NCI-H510A treated with DMSO at 0.1 percent for 48 hours (cell line): ENCODE measurements at places on chromosomes 4 and X.

DNA sequence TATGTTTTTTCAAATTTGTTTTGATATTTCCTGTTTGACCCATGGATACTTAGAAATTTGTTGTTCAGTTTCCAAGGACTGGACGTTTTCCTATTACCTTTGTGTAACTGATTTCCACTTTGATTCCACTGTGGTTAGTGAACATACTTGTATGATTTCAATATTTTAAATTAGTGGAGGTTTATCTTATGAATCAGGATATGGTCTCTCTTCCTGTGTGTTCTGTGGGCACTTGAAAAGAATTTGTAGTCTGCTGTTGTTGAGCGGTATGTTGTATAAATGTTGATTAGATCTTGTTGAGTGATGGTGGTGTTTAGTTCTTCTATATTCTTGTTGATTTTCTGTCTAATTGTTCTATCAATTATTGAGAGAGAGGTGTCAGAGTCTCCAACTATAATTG lies 21.2 kb upstream of the LAMTOR3 start:
- no peak for DNase-seq

DNA sequence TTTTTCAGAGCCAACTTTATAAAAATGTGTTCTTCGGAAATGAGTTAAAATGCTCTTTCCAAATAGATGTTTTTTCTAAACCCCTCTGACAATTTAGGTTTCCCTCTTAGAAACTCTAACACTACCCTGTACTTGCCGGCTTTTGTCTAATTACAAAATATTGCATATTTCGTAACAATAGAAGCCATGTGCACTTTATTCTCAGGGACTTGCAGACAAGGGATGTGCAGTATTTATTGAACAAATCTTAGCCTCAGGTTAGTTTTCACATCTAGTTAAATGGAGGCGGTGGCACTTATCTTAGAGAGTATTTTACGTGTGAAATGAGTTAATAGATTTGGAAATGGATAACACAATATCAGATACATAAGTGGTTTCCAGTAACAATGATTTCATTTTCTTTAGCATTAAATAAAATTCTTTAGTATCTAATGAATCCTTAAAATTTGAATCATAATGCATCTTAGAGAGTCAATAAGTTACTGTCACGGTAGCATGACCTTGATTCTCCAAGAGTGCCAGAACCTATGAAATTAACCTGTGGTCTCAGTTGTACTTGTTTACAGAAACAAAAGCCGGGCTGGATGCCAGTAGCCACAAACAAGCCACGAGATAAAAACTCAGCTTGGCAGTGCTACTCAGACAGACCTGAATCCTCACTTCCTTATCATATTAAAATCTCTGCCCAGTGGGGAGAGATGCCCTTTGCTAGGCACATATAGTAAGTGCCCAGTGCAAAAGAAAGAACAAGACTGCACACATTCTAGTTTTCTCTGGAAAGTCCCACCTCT lies 772 bp upstream of the PABPC4L start:
- DNase-seq, result no peak

DNA sequence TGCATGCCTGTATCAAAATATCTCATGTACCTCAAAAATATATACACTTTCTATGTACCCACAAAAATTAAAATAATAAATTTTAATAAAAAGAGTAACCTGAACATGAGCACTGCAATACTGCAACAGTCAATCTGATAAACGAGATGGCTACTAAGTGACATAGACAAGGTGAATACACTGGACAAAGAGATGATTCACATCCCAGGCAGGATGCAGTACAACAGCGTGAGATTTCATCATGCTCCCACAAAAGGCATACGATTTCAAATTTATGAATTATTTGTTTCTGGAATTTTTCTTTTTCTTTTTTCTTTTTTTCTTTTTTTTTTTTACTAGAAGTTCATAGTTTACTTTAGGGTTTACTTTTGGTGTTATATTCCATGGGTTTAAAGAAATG lies 12.2 kb upstream of the FGF16 start:
- DNase-seq, result no peak

- no peak for DNase-seq
Observed at GRCh38 chr4:24809815-24810405, 14.5 kb downstream of the SOD3 start.

GRCh38 chrX:119072744-119073143 lies at the start of gene CT47C1:
Gene CT47C1, plus strand, starts transcription at chrX:119072993. Its CDS starts 233 bp downstream, at chrX:119073226.
- DNase-seq, result no peak

DNA sequence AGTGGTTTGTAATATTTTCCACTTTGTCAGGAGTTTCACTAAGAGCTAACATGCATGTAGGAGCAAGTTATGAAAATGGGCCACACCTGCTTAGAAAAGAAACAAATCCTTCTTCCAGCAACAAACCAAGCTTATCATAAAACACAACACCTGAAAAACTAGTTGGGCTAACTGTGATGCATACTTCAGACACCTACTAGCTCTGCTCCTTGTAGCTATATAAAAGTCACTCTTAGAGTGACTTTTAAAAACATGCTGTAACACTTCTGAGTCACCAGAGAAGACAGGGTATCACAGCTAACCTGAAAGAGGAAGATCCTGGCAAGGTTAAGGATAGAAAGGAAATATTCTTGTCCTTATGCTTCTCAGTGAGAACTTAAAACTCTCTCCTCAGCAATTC lies 3.6 kb upstream of the SLAIN2 start:
- no peak for DNase-seq

- DNase-seq, result no peak
Observed at GRCh38 chrX:129622757-129623301, 31.9 kb downstream of the APLN start.

GRCh38 chrX:100296183-100296753 lies 113.8 kb downstream of the PCDH19 start:
- no peak for DNase-seq

DNA sequence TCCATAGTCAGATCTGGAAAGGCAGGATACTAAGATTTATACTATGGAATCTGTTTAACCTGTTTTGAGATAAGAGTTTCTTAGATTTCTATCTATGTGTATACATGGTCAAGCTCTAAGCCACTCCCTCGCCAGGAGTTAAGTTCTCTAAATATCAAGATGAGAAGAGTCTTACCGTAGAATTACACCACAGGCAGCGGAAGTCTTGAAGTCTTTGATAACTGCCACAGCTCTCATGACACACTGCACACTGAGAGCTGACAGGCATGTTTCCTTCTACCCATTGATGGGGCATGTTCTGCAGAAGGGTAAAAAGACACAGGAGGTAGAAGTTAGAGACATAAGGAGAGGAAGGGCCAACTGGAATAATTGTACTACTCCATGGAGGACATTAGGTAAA lies 67.7 kb downstream of the DGKK start:
- DNase-seq, result no peak

DNA sequence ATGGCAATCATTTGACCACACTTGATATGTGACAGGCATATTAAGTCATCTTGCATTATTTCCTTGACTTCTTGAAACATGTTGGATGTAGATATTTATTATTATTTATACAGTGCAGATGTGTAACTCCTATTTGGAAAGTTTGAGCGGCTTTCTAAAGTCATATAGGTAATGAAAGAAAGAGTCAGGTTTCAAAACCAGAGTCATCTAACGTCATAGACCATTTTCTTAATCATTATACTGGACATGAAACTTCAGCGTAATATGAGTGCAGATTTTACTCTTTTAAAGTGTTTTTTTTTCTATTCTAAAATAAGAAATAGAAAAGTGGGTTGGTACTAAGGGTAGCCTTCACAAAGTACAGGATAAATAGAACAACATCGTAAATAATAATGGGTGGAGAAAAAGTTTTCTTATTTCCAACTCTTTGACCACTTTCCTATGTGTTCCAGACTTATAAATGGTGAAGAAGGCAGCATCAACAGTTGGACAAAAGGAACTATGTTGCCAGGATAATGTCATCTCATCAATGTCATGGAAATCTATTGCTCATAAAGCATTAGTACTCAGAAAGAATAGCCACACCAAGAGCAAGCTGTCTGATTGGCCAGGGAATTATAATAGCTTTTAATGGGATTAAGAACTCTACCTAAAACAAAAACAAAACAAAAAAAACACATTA lies 108.0 kb upstream of the PCDH18 start:
- no peak for DNase-seq

- no peak for DNase-seq
Observed at GRCh38 chr4:23728393-23728792, 161.5 kb downstream of the PPARGC1A start.

GRCh38 chrX:145856181-145856580 lies 38.6 kb downstream of the SLITRK2 start:
- DNase-seq, result no peak

DNA sequence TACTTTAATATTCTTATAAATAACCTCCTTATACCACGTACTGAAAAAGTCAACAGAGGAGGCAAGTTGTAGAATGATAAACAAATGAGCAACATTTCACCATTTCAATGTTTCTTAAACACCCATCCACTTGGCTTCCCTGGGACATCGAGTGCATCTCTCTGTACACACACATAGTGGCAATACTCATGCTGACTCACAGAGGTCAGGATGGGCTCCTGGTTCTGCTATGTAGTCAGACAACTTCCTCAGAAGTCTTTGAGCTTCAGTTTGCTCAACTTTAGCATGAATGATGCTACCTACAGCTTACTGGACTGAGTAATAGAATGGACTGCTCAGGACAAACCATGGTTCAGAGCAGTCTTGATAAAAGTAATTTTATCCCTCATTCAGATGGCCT lies 56.9 kb downstream of the MAD2L1 start:
- DNase-seq, result no peak

DNA sequence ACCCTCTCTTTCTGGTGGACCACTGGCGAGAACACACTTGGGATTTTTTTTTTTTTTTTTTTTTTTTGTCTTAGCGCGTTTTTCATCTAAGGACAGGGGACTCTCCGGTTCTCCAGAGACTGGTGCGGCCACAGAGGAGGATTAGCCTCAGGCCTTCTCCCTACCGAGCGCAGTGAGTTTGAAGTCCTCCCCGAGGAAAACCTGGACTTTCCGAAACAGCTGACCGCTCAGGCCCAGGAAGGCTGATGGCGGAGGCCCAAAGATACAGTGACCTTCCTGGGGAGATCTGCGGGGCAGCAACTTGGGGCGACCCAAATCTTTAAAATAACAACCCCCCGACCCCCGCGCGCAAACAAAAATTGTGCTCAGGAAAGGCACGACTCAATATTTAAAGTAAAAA lies 9.2 kb downstream of the NKX3-2 start:
- no peak for DNase-seq

DNA sequence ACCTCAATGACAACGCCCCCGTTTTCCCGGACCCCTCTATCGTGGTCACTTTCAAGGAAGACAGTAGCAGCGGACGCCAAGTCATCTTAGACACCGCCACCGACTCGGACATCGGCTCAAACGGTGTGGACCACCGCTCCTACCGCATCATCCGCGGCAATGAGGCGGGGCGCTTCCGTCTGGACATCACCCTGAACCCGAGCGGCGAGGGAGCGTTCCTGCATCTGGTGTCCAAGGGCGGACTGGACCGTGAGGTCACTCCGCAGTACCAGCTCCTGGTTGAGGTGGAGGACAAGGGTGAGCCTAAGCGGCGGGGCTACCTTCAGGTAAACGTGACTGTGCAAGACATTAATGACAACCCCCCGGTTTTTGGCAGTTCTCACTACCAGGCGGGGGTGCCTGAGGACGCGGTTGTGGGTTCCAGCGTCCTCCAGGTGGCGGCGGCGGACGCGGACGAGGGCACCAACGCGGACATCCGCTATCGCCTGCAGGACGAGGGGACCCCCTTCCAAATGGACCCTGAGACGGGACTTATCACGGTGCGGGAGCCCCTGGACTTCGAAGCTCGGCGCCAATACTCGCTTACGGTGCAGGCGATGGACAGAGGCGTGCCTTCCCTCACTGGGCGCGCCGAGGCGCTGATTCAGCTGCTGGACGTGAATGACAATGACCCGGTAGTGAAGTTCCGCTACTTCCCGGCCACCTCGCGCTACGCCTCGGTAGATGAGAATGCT lies 2.2 kb downstream of the FAT4 start:
- DNase-seq, result peak; percentile 40

GRCh38 chr4:73573794-73574528 lies 46.3 kb downstream of the RASSF6 start:
- DNase-seq, result peak; percentile 98

GRCh38 chr4:26764231-26764630 lies 96.4 kb upstream of the STIM2 start:
- DNase-seq, result no peak

DNA sequence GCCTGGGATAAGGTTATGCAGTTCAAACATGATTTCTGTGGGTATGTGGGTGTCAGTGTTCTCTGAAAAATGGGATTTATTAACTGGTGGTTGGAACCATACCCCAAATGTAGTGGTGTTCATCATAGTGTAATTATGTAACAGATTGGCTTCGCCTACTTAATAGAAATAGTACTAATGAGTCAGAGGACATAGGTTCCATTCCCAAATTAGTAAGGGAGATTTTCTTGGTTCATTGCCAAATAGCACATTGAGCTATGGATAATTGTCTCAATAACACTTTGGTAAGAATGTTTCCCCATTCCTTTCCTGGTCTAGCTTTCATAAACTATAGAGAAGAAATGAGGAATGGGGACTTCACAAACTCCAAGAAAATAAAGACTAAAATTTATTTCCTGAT lies 20.5 kb upstream of the CYBB start:
- no peak for DNase-seq

DNA sequence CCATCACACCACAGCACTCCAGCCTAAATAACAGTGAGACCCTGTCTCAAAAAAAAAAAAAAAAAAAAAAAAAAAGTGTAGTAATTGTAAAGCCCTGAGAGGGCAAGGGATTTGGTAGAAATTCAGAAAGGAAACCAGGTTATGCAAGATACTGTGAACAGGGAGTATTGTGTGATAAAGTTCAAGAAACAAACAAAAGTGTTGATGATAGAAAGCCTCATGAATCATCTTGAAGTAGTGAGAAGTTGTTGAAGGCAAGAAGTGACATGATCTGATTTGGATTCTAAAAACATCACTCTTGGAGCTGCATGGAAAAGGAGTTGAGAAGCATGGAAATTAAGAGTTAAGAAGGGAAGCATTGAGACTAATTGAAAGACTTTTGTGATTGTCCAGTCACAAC lies 102.2 kb downstream of the RAP1GDS1 start:
- no peak for DNase-seq

DNA sequence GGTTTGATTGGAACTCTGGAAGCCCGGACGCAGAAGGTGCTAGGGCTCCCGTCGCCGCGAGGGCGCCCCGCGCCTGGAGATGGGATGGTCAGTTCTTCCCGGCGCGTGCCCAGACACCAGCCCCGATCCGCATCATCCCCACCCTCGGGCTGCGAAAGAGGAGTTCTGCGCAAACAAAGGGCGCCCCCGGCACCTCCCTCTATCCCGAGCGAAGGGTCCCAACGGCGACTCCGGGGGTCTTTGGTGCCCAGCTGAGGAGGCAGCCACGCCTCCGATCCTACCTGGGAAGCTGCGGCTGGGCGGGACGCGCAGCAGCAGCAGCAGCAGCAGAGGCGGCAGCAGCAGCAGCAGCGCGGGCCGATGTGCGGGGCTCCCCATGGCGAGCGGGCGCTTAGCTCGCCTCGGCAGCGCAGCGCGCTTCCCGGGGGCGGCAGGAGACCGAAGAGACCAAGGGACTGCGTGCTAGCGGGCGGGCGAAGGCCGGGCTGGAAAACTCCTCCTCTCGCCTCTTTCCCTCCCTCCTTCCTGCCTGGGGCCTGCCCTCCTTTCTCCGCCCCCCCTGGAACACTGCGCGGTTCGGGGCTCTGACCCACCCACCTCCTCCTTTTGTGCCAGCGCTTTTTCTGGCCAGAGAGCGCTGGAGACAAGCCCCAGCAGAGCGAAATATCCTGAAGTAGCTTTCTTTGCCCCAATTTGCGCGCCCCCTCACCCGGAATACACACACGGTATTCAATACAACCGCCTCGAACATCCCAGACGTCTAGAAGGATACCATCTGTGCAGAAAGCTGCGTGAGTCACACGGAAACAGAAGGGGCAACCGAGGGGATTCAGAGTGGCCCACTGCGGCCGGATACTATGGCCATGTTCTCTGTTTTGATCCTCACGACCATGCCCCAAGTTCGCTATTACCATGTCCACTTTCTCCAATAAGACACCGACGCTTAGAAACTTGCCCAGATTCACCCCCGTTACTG lies at the start of gene SRPX:
Gene SRPX, minus strand, starts transcription at position 457 of the 976 bp plus-strand sequence. Its CDS starts 79 bp downstream, at position 378.
- peak; percentile 20 for DNase-seq
